NCI-H1105 treated with DMSO at 0.1 percent for 48 hours (cell line): ENCODE measurements at places on chromosomes 6 and 20.

- DNase-seq = no peak
Observed at GRCh38 chr6:137637121-137637520, 142.9 kb upstream of the OLIG3 start.

DNA sequence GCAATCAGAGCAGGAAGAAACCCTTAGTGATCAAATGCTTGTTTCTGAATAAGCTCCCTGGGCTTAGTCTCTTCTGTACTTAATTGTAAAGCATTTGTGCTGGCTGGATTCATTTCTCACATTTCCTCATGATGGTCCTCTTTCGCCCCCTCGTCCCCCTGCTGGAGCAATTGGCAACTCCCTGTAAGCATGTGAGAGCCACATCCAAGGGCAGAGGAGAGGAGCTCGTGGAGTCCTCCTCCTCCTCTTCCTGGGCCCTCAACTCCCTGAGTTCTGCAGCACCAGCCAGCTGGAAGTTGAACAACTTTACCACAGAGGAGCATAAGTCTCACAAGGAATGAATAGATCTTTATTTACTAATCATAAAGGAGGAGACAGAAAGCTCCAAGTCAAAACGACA is 12.6 kb downstream of the ANKEF1 start:
- DNase-seq = no peak

GRCh38 chr20:11958855-11959254 is 41.2 kb downstream of the BTBD3 start:
- no peak for DNase-seq

- DNase-seq = no peak
Observed at GRCh38 chr6:73121421-73121993, 103.8 kb downstream of the KHDC1L start.

- no peak for DNase-seq
Observed at GRCh38 chr6:153790048-153790447, 249.0 kb upstream of the OPRM1 start.
